ENCODE measurements at places on chromosomes 4 and X. TPM values are rescaled to one million over a fixed set of nuclear protein-coding genes. Genes with fewer than 3 reads are reported as not detected.

DNA sequence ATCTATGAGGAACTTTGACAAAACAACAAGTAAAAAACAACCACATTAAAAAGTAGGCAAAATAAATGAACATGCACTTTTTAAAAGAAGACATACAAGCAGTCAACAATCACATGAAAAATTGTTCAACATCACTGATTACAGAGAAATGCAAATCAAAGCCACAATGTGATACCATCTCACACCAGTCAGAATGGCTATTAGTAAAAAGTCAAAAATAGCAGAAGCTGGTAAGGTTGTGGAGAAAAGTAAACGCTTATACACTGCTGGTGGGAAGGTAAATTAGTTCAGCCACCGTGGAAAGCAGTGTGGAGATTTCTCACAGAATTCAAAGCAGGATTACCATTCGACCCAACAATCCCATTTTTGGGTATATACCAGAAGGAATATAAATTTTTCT lies 17.0 kb upstream of the LNX1 start:
- H3K4me3 ChIP-seq, result no peak overlapping the region
- no peaks in the 10 kb centered on the region for H3K4me1 ChIP-seq
- no peak for DNase-seq
- no peaks in the 10 kb centered on the region for H3K36me3 ChIP-seq

DNA sequence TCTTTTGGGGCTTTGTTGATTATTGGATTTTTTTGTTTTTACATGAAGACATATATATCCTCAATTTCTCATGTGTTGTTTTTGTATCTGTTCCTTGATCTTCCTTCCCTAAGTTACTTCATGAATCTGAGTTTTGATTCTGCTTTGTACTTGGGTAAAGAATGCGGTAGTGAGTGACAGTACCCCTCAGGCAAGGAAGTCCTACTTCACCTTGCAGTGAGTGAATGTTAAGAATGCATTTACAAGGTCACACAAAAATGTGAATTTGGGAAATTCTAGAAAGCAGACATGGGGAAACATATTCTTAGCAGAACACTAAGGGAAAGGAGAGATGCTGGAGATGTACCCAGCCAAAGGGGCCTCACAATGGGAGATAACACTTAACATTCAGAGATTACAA lies 373.1 kb upstream of the LCORL start:
- H3K4me1 ChIP-seq, result no peaks in the 10 kb centered on the region
- no peak overlapping the region for H3K4me3 ChIP-seq
- no peak for DNase-seq
- H3K27ac ChIP-seq, result no peak overlapping the region
- no peaks in the 10 kb centered on the region for H3K27me3 ChIP-seq
- H3K36me3 ChIP-seq, result no peaks in the 10 kb centered on the region

DNA sequence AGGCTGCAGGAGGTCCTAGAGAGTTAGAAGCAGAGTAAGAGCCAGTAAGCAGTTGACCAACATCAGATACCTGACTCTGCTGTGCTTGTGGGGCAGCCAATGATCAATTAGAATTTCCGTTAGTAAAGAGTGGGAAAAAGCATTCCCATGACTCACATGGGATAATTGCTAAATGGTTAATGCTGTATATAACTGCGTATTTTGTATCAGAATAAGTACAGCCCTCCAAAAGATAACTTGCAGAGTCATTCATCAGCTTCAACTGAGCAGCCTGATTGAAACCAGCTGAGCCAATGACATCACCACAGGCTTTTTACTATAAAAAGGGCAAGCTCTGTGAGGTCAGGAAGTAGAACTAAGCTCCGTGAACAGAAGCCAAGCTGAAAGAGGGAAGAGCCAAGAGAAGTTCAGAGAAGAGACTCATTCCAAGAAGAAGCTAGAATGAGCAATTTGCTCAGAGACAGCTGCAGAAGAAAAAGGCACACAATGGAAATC lies 67.9 kb downstream of the PPP3CA start:
- no peaks in the 10 kb centered on the region for H3K27me3 ChIP-seq
- peaks cover 78% of the 10 kb centered on the region for H3K4me1 ChIP-seq
- no peak for DNase-seq
- H3K36me3 ChIP-seq, result no peaks in the 10 kb centered on the region

DNA sequence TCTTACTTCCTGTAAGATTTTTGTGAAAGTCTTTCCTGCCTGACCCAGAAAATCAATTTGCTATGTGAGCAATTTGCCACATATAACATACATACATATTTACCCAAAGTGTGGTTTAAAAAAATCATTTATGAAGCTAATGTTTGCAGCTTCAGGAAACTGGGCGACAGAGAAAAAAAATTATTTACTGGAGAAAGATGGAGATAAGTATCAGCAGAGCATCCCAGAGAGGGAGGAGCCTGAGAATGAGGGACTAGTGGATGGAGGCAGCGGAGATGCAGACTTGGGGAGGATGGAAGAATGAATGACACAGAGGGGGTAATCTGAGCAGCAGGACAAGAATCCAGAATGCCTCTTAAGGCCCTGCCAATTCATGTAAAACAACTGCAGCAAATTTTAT lies 975 bp upstream of the GYPA start:
- no peaks in the 10 kb centered on the region for H3K4me1 ChIP-seq
- no peaks in the 10 kb centered on the region for H3K36me3 ChIP-seq
- no peak for DNase-seq
- no peak overlapping the region for H3K4me3 ChIP-seq
- no peak overlapping the region for H3K27ac ChIP-seq

DNA sequence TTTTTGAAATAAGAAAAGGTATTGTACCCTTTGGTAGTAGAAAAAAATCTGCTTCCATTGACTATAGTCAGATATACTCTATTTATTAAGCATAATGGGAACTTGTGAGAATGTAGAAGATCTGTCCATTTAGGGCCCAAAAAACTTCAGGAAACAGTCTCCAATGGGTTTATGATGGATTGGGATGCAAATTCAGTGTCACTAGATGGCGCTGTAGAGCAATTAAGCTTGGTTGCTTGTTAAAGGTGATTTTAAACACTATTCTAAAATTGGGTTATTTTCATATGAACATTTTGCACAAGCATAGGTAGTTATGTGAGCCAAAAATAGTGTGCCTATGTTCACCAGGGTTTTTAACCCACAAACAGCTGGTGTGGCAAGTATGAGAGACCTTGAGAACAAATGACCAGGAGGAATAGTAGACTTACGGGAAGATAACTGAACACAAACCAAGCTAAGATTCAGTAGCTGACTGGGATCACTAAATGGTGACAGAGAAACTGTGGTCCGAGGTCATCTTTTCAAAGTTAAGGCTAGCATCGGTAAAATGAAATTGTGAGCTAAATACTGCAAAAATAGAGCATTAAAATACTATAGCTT lies 80.3 kb upstream of the LSM6 start:
- no peak overlapping the region for H3K4me3 ChIP-seq
- DNase-seq, result no peak
- H3K4me1 ChIP-seq, result no peaks in the 10 kb centered on the region
- H3K36me3 ChIP-seq, result no peaks in the 10 kb centered on the region
- no peaks in the 10 kb centered on the region for H3K27me3 ChIP-seq
- H3K27ac ChIP-seq, result no peak overlapping the region

GRCh38 chr4:905485-906338 lies 26.4 kb downstream of the GAK start:
- H3K4me3 ChIP-seq, result no peak overlapping the region
- no peaks in the 10 kb centered on the region for H3K27me3 ChIP-seq
- peak; percentile 52 for DNase-seq

GRCh38 chr4:1982124-1983052 lies 26.4 kb downstream of the NELFA start:
- no peak for DNase-seq
- peaks cover 100% of the 10 kb centered on the region for H3K36me3 ChIP-seq
- no peak overlapping the region for H3K4me3 ChIP-seq
- H3K4me1 ChIP-seq, result no peaks in the 10 kb centered on the region
- H3K27me3 ChIP-seq, result no peaks in the 10 kb centered on the region

GRCh38 chrX:31213941-31214340 lies 142.1 kb upstream of the FTHL17 start:
- no peak overlapping the region for H3K27ac ChIP-seq
- no peak overlapping the region for H3K4me3 ChIP-seq
- H3K4me1 ChIP-seq, result peaks cover 27% of the 10 kb centered on the region
- peak; percentile 31 for DNase-seq

GRCh38 chr4:118746251-118746919 lies 61.2 kb downstream of the METTL14 start:
- peak overlapping the region; percentile 30 for H3K27ac ChIP-seq
- H3K27me3 ChIP-seq, result no peaks in the 10 kb centered on the region
- H3K36me3 ChIP-seq, result peaks cover 15% of the 10 kb centered on the region
- no peaks in the 10 kb centered on the region for H3K4me1 ChIP-seq

DNA sequence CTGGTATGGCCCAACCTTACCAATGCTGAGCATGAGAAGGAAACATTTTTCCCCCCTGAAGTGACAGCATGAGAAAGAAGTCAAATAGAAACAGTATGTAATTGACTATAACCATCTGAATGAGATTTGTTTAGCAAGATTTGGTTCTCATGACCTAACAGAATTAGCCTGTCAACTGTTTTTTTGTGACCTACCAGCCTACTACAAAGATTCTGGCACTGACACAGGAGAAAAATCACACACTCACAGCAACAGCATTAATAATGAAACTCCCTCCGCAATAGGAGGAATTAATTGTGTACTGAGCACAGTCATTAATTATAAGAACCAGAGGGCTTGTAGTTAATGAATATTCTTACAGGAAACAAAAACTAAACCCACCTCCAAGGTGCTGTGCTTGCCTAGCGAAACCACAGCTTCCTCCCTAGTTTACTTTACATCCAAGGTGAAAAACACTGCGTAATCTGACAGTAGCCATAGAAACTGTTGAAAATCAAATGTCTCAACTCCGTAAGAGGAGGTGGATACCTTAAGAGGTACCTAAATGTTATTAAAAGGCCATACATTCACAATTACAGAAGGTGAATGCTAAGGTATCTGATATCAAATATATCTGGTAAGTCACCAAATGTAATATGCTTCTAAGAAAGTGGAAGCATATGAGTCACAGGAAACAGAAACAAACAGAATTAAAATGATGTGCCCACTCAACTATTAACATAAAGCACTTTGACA lies 34.9 kb downstream of the MMRN1 start:
- DNase-seq, result no peak
- no peaks in the 10 kb centered on the region for H3K4me1 ChIP-seq
- H3K27ac ChIP-seq, result no peak overlapping the region
- no peaks in the 10 kb centered on the region for H3K27me3 ChIP-seq

DNA sequence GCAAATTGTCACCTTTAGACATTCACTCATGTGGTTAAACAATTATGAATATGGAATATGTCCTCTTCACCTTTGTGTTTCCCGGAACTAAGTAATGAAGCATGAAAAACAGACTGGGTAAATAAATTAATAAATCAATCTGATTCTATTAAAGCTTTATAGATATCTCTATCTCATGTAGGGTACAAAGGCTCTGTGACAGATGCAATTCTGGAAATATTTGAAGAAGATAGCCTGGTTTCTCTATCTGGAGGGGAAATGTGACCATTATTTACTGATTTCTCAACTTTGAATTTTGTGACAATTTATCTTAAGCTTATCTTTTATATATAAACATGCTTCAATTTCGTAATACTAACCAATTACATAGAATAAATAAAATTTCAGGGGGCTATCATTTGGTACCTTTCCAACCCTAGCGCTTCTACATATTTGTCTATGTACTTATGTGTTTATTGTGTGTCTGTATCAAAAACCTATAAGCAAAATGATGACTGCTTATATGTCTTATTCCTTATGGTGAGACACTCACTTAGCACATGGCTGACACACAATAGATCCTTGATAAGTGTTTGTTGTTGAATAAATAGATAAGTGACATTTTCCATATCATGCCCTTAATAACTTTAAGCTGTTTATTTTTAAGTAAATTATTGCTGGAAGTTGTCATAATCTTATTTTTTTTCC lies 9.9 kb downstream of the CTSO start:
- DNase-seq, result no peak
- no peak overlapping the region for H3K4me3 ChIP-seq
- H3K27ac ChIP-seq, result no peak overlapping the region
- H3K4me1 ChIP-seq, result no peaks in the 10 kb centered on the region

GRCh38 chr4:3375688-3376087 lies 66.1 kb upstream of the HGFAC start:
- H3K27me3 ChIP-seq, result no peaks in the 10 kb centered on the region
- no peak overlapping the region for H3K4me3 ChIP-seq
- peaks cover 3% of the 10 kb centered on the region for H3K4me1 ChIP-seq
- DNase-seq, result no peak
- H3K36me3 ChIP-seq, result peaks cover 13% of the 10 kb centered on the region

GRCh38 chr4:150072906-150073714 lies 5.1 kb upstream of the DCLK2 start:
- H3K27me3 ChIP-seq, result no peaks in the 10 kb centered on the region
- H3K36me3 ChIP-seq, result no peaks in the 10 kb centered on the region
- peak; percentile 64 for DNase-seq
- peaks cover 7% of the 10 kb centered on the region for H3K4me1 ChIP-seq
- H3K4me3 ChIP-seq, result no peak overlapping the region
- H3K27ac ChIP-seq, result no peak overlapping the region

GRCh38 chrX:25558137-25558536 lies 542.4 kb upstream of the ARX start:
- H3K4me1 ChIP-seq, result no peaks in the 10 kb centered on the region
- H3K36me3 ChIP-seq, result no peaks in the 10 kb centered on the region
- H3K27me3 ChIP-seq, result no peaks in the 10 kb centered on the region
- DNase-seq, result no peak
- H3K27ac ChIP-seq, result no peak overlapping the region

- H3K27ac ChIP-seq, result no peak overlapping the region
- DNase-seq, result no peak
- no peaks in the 10 kb centered on the region for H3K36me3 ChIP-seq
- no peak overlapping the region for H3K4me3 ChIP-seq
- H3K27me3 ChIP-seq, result no peaks in the 10 kb centered on the region
These were observed 111.1 kb downstream of the RTL3 start for GRCh38 chrX:78548012-78548411.

- H3K36me3 ChIP-seq, result no peaks in the 10 kb centered on the region
- H3K4me3 ChIP-seq, result no peak overlapping the region
- H3K27ac ChIP-seq, result no peak overlapping the region
- H3K4me1 ChIP-seq, result no peaks in the 10 kb centered on the region
These were observed 7.6 kb upstream of the LNX1 start for GRCh38 chr4:53598901-53599300.

The ATG4A gene
- total RNA-seq, result not detected

The NAP1L2 gene
- 7.6 TPM for total RNA-seq

The GBA3 gene
- 2.8 TPM for total RNA-seq

The TLR10 gene
- total RNA-seq, result not detected

The RAI2 gene
- total RNA-seq, result 29.8 TPM

The FOXR2 gene
- not detected for total RNA-seq

The AREG gene
- 14.0 TPM for total RNA-seq

The PF4V1 gene
- not detected for total RNA-seq

The HDX gene
- total RNA-seq, result under 0.01 TPM

All from stomach (tissue), 19 donors.